ENCODE measurements at places on chromosomes 3 and 15.

GRCh38 chr3:8201886-8202285 lies 299.7 kb upstream of the LMCD1 start:
- no peak for DNase-seq

DNA sequence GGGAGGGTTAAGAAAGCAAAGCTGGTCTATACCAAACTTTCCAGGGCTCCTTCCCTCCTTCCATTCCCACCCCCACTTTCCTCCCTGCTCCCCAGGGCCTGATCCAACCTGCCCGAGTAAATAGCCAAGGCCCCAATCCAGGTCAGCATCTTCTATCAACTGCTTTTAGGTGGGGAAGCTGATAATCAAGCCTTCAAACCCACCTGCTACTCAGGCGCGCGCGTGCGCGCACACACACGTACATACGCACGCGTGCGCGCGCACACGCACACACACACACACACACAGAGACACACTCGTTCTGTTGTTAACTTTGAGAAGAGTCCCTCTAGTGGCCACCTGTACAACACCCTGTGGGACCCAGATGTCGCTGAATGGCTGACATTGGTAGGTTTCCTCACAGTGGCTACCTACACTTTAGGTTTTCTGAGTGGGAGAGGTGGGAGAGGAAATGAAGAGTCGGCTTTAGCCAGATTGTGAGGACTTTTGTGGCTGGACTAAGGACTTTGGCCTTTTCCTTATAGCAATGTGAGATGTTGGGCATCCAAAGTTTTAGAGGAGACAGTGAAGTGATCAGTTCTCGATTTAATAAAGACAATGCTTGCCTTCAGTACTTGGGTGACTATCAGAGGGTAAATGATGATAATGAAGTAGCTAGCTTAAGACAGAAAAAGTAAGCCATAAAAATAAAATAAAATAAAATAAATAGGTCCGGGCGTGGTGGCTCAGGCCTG lies 179.9 kb upstream of the C2CD4B start:
- no peak for DNase-seq

DNA sequence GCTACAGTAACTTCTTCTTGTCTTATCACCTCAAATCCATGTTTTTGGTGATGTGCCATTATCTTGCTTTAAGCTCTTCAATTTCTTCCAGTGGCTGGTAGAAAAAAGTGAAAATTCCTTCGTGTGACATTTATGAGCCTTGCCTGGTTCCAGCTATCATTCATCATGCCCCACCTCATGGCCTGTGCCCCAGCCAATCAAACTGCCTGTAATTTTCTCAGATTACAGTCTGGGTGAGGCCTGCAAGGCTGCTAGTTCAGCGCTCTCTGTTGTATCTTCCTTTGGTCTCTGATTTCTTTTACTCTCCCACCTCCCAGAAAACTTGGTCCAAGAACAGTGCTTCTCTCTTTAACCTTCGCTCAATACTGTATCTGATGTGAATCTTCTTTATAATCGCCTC lies 249.3 kb upstream of the ZNF717 start:
- no peak for DNase-seq

DNA sequence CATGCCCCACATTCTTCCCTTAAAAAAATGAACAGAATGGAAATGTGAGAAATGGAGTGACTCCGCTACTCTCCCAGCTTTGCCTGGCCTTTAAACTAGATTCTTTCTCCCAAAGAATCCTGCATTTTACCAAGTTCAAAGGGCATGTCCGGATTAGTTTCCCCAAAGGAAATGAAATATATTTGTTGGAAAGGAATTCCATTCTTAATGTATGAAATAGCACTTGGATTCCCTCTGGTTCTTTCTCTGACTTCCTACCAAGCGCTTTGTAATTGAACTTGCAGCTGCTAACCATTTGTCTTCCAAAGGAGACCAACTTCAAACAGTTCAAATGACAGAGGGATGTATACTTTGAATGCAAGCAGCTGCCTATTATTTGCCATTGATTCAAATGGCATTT lies 18.9 kb downstream of the MAP2K1 start:
- DNase-seq, result no peak

DNA sequence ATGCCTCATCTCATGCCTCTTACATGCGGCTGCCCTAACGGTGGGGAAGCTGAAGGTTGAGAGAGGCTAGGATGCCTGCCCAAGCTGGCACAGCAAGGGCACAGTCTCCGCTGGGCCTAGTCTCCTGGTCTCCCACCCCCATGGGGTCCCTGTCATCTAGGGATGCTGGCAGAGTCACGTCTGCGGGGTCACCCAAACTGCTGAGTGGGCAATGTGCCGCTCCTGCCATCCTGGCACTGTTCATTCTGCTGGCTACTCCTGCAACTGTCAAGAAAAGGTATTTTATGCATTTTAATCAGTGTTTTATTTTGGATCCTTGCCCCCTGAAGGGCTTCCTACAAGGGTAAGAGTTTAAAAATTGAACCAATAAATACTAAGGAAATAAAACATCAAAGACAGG lies 12.8 kb downstream of the LINGO1 start:
- DNase-seq, result no peak

DNA sequence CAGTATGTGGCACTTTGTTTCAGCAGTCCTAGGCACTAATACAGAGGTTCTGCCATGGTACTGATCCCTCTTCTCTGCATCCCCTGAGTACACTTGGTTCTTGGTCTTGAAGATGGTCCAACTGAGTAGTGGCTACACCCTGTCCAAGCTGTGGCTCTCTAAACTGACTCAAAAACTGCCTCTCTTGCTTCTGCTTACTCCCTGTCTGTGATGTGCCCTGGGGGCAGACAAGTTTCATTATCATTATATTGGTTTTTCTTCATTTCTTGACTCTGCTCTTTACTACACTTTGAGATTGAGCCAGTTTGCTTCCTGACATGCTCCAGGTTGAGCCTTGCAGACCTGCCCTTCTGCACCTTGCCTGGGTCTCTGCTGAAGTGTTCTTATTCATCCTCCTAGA lies 18.9 kb upstream of the ST3GAL6 start:
- no peak for DNase-seq
